KG1 (cell line): ENCODE measurements at places on chromosomes 11 and 22.

GRCh38 chr11:58629857-58630256, 7.4 kb downstream of the CNTF start:
- no peak for DNase-seq

DNA sequence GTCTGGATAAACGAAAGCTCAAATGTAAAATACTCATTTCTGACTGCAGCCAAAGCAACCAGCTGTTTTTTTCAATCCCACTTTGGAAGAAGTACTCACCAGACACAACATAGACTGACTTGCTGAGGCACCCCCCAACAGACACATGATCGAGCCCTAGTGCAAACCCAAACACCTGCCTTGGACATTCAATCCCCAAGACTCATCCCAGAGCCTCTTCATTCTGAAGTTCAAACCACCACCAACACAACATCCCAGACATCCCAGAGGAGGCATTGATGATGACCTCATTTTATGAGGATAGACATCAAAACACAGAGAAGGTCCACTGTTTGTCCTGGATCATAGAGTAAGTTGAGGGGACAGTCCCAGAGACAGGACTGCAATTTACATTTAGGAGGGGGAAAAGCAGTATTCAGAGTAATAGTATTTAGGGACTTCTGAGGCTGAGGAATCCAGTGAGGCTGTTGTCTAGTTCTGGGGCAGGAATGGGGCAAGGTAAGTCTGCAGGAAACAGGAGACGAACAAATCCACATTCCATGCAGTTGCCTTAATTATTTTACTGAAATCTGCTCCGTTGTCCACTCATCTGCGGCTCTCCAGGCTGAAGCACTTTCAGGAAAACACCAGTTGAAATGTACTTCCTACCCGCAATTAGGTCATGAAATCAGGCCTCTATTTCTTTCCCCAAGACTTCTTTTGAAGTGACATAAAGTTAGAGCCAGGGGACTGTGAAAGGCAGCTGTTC, 54.8 kb downstream of the CLPB start:
- no peak for DNase-seq

GRCh38 chr22:21861851-21862250, 5.6 kb downstream of the MAPK1 start:
- no peak for DNase-seq

DNA sequence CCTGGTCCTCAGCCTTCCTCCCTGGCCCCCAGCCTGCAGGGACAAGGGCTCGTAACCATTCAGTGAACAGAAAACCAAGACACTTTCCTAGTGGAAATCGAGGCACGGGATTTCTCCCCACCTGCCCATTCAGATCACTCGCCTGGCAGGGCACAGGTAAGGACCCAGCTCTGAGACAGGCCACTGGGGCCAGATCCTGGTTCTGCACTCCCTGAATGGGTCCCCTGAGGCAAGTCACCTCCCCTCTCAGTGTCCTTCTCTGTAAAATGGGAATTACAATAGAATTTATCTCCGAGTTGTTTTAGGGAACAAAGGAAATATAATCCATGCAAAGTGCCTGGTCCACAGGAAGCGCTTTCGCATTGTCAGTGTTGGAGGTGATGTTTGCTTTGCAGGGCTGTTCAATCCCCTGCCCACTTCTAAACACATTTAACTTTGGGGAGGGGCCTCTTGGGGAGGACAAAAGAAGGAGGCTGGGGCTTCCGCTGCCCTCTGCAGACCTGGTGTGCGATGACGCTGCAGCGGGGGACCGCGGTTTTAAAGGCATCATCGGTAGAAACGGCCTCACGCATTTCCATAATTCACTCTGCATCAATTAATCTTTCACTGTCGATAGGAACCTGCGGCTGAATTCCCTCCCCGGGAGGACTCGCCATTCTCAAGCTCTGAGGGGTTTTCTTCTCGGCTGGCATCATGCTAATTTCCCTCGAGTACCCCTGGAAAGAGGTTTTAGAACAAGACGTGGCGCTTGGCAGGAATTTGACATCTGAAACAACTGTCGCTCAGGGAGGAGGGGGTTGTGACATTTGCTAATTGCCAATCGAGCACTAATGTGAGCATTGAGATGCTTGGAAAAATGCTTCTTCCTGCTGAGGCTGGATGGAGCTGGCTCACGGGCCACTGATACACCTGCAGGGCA, 70.4 kb upstream of the FGF3 start:
- DNase-seq: no peak
